ENCODE measurements at places on chromosomes 3 and 15.

DNA sequence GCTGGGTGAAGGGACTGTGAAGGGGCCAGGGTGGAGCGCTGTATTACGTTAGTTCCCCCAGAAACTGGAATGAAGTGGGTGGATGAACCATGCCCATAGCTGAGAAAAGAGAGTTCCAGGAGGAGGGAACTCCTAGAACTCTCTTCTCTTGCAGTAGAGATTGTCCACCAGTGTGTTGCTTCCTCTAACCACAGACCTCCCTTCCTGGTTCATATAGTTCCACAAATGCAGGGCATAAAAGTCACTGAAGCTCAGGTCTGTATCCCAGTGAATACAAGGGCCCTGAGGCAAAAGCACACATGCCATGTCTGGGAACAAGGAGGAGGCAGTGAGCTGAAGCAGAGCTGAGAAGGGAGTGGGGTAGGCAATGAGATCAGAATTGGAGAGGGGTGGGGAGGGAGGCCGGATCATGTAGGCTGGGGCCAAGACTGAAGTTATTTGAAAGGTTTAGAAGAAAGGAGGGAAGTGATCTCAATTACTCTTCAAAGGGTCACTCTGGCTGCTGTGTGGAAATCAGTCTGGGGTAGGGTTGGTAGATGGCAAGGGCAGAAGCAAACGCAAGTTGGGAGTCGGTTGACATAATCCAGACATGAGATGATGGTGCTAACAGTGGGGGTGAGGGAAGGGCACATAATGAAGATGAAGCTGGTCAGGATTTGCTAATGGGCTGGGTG lies 6.5 kb downstream of the A4GNT start:
- no peak for DNase-seq

DNA sequence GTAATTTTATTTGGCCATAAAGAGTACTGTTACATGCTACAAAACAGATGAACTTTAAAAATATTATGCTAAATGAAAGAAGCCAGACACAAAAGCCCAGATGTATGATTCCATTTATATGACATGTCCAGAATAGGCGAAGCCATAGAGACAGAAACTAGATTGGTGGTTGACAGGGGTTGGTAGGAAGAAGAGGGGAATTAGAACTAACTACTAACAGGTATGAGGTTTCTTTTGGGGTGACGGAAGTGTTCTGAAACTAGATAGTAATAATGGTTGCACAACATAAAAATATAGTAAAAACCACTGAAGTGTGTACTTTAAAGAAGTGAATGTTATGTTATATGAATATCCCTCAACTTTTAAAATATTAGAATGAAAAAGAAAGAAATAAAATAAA lies 66.1 kb downstream of the GBE1 start:
- no peak for DNase-seq

DNA sequence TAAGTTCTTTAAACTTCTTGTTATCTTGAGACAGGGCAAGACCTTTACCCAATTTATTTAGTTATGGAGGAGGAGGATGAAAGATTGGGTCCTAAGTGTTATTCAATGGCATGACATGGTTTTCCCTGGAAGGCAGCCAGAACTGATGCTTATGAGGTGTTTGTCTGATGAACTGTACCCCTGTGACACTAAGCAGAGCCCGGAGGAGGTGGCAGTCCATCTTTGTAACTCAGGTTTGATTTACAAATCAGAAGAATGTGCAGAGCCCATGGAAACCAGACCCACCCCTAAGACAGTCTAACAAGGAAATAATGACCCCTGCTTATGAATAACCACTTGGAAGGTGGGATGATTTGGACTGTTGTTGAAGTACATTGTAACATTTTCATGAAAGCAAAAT lies 878.6 kb upstream of the NR2F2 start:
- DNase-seq = no peak

DNA sequence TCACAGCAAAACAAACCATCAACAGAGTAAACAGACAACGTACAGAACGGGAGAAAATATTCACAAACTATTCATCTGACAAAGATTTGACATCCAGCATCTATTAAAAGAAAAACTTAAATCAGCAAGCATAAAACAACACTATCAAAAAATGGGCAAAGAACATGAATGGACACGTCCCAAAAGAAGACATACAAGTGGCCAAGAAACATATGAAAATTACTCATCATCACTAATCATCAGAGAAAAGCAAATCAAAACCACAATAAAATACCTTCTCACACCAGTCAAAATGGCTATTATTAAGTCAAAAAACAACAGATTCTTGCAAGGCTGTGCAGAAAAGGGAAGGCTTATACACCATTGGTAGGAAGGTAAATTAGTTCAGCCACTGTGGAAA lies 13.7 kb upstream of the SERPINI2 start:
- DNase-seq = no peak

DNA sequence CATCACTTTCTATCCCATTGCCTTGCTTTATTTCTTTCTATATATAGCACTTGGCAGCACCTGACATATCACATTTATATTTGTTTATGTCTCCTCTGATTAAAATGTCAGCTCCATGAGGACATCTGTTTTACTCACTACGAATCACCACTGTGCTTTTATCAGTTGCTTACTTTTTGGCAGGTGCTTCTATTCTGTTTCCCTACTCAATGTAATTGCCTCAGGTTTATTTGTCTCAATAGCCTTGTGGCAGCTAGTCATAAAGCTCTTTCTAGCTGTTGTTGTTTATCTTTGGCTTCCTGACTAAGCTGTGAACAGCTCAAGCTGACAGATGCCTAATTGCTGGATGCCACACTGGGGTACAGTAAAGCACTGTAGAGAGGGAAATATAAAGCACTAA lies 85.5 kb downstream of the VPS13C start:
- no peak for DNase-seq

DNA sequence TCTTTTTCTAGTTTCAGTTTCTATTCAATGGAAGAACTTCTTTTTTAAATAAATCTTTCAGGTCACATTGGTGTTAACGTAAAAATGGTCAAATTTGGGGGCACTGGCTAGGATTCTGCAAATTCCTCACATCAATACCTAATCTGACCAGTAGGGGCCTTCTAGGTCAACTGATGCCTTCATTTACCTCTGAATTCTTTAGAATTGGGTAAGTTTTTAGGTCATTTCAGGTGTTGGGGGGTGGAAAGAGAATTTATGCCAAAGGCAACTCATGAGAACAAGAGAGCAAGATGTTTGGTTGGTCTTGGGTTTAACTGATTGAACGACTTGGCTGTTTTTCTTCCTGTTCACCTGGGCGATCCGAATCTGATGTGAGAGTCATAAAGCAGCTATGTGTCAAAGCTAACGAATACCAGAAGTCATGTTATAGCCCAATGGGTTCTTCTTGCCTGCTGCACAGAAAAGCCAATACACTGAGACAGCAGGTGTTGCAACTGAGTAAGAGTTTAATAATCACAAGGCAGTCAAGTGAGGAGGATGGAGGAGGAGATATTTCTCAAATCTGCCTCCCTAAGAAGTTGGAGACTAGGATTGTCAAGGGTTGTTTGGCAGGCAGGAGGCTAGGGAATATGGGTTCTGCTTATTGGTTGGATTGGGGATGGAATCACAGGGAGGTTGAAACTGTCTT lies 15.3 kb downstream of the LRRC49 start:
- no peak for DNase-seq

- no peak for DNase-seq
Observed at GRCh38 chr3:38522002-38522401, 25.9 kb downstream of the EXOG start.

DNA sequence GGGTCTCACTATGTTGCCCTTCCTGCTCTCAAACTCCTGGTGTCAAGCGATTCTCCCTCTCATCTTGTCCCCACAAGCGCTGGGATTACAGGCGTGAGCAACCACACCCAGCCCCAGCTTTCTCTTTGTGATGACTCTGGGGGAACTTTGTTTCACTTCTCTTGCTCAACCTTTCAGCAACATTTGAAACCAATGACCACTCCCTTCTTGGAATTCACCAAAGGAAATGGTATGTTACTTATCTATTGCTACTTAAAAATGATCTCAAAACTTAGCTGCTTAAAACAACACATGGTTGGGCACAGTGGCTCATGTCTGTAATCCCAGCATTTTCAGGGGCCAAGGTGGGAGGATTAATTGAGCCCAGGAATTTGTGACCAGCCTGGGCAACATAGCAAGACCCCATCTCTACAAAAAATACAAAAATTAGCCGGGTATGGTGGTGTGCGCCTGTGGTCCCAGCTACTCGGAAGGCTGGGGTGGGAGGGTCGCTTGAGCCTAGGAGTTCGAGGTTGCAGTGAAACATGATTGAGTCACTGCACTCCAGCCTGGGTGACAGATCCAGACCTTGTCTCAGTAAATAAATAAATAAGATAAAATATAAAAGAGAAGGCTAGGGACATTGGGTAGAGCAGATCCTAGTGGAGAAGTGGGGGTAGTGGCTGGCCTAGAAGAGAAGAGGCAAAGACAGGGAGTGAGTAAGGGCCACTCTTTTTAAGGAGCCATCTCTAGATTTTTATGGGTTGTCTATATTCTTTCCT lies 10.3 kb upstream of the COPG1 start:
- DNase-seq = no peak

DNA sequence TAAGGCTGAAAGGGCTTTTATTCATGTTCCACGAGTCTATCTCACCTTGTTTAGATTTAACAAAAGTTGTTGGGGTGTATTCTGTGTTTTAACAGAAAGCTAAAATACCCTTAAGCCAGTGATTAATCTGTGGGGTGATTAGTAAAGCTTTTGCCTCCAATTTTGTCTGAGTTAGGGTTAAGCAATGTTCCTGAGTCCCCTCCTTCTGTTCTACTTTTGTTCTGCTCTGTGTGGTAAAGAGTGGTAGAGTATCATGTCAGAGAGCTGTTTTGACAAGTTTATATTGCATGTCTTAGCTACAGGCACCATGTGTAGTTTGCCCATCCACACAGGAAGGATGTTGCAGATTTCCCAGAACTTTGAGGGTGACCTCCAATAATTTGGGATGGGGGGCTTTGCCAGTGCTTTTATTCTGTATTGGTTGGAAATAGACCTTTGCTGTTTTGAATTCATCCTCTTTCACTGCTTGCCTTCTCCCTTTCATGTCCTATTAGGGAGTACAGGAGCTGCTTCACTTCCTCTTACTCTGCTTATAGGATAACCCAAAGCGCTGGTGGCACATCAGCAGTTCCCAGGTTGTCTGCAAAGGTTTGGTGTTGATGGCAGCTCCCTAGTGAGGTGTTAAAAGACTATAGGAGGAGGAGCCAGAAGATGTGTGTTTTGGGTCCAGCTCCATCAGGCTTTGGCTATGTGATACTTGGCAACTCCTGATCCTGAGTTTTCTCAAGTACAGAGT lies 7.4 kb downstream of the PDE8A start:
- no peak for DNase-seq

- no peak for DNase-seq
Observed at GRCh38 chr3:78494851-78495250, 1272.9 kb downstream of the ROBO1 start.

DNA sequence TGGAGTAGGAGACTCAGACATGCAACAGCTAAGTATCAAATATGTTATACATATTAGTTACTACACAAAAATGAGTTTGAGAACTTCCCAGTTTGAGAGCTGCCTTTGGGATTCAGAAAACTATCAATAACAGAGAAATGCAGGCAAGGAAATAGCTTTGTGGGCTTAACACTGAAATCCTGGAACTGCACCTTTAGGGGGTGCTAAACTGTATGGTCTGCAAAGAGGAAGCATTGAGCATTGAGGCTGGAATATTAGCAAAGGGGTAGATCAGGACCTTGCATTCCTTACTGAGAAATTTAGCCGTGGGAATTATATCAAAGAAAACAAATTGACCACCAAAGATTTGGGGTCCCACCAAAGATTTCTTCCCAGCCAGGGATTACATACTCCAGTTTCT lies 580.0 kb downstream of the ZNF385D start:
- no peak for DNase-seq

GRCh38 chr15:86624261-86625036 lies 544.8 kb downstream of the AGBL1 start:
- DNase-seq = no peak

DNA sequence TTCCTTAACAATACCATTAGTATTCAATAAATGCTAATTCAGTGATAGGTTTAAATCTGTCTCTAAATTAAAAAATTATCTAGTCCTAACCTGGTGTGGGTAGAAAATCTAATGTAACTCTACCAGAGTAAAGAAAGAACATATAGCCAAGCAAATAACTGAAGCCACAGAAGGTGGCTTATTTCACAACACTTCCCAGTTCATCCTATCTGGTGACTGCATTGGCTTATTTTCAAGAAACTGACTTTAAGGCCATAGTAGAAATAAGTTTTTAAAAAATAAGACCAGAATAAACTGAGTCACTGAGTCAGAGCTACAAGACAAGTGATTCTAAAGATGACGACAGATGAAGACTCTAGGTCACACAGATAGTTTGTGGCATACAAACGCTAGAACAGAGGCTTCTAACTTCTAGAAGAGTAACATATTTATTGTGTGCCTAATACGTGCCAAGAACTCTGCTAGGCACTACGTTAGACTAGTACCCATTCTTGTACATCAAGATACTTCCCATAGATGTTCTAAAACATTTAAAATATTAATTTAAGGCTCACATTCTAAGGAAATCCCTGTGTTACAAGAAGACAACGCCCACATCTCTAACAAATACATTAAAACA lies 25.9 kb downstream of the TMCC1 start:
- DNase-seq = no peak

DNA sequence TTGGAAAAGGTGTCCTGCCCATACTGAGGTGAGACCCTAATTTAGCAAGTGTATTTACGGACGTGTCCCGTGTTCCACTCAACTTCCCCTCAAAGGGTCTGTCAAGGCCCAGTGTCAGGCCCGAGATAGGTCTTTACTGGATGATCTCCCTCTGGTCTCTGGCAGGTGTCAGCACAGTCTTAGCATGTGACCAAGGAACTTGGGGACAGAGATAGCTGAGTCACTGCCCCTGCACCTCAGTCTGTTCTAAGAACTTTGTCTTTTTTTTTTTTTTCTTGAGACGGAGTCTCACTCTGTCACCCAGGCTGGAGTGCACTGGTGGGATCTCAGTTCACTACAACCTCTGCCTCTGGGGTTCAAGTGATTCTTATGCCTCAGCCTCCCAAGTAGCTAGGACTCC lies 32.1 kb upstream of the ALPK3 start:
- no peak for DNase-seq

GRCh38 chr3:127177226-127177625 lies 15.7 kb upstream of the PRR23E start:
- DNase-seq = no peak
